Cortex of kidney (tissue), 1 donor: ENCODE measurements at places on chromosomes 6 and 20.

DNA sequence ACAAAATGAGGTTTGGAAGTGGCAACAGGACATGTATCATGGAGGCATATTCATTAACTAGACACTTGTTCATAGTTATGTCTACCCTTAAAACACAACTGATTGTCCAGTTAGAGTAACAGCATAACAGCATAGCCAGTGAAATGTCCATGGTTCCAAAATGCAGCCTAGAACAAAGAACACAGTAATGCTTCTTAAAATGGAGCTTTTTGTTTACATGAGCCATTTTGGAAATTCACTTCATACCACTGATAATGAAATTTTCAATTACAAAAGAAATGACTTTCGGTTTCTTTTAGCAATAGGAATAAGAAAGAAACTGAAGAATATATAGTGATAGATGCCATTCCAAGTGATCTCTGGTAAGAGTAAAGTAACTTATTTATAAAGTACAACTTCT lies 111.1 kb upstream of the DST start:
- DNase-seq, result no peak

DNA sequence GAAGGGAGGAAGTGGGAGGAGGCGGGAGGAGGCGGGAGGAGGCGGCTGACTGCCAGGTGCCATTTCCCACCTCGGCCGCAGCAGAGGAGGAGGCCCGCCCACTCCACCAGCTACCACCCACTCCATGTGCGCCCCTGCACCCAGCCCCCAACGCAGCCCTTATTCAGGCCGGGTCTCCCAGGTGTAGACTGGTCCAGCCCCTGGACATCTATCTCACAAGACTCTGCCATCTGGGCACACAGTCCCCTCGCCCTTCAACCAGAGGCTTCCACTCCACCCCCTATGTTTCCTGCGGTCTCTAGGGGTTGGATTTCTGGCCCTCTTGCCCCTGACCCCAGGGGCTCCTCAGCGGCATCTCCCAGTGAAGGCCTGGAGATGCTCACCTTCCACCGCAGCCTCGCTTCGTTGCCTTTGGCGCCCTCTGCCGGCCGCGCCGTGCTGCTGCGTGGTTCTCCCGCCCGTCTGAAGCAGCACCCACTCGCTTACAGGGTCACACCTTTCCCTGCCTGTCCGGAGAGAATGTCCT lies 32.6 kb upstream of the FAM83D start:
- no peak for DNase-seq

- no peak for DNase-seq
Observed at GRCh38 chr6:27631609-27631916, 158.7 kb upstream of the ZNF184 start.

GRCh38 chr6:39333644-39334438 lies 11.3 kb upstream of the KCNK16 start:
- DNase-seq, result no peak

DNA sequence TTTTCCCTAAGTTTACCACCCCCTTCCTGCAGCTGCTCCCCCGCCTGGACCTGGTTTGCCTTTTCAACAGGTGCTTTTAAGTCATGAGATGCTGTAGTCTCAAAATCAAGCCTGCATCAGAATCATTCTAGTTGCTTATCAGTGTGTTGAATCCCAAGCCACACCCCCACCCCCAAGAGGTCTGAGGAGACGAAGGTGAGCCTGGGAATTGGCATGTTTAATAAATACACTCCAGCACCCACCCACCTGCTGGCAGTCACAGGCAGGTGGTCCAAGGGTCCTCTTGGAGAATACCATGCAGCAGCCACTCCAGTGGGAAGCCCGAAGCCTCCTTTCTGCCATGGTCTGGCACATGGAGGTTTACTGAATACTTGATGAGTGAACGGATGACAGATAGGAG lies 1.1 kb upstream of the ADIG start:
- no peak for DNase-seq

GRCh38 chr6:22101163-22101562 lies 195.7 kb downstream of the PRL start:
- no peak for DNase-seq

- DNase-seq, result no peak
Observed at GRCh38 chr20:5195655-5196054, 68.8 kb downstream of the CDS2 start.

DNA sequence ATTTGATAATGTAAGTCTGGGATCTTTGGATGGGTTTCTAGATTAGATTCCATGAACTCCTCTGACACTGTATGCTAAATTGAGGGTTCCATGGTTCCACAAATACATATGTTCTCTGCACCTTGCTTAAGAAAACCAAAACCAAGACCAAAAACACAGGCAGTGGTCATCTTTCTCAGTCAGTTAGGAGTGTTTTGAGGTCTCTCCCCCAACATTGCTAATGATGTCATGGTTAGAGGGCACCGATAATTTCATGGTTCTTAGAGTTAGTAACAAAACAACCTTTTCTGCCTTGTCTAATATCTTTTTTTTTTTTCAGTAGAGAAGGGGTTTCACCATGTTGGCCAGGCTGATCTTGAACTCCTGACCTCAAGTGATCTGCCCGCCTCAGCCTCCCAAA lies 44.5 kb downstream of the ARID1B start:
- DNase-seq, result no peak

- DNase-seq, result no peak
Observed at GRCh38 chr6:3456898-3457709, at the start of gene SLC22A23. SLC22A23 (minus strand) TSS chr6:3457050; CDS start chr6:3456559, 491 bp downstream.

DNA sequence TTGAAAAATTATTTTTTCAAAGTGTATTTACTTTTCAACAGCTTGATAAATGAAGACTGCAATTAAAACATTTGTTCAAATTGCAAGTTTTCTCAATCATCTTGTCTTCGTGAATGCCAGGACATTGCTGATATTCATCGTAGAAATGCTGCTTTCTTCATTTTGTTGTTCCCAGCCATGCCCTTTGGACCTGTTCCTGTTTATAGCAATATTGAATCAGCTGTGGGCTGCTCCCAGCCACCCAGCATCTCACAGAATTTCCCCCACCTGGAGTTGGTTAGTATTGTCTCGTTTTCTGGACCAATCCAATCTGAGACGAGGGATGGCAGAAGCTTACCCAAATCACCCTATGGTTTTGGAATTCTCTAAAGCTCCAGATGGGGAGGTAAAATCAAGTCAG lies 40.8 kb downstream of the SLC22A2 start:
- no peak for DNase-seq

DNA sequence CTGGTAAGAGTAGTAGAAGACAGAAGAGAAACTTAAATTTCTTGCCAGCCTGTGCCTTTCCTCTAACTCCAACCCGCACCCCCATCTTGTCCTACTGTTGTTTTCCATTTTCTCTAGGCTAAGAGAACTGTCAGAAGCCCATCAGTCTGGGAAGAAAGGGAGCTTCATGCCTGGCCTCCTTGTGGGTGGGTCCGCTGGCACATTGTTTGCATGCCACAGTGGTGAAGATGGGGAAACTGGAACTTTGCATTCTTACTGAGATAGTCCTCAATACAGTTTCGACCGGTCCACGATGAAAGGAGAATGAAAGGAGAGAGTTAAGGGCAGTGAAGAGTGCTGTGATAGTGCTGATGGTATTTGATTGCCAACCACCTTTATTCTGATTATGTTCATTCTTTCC lies 103.1 kb downstream of the TCP11 start:
- no peak for DNase-seq

- DNase-seq, result no peak
Observed at GRCh38 chr20:19435821-19436220, 223.4 kb downstream of the SLC24A3 start.

DNA sequence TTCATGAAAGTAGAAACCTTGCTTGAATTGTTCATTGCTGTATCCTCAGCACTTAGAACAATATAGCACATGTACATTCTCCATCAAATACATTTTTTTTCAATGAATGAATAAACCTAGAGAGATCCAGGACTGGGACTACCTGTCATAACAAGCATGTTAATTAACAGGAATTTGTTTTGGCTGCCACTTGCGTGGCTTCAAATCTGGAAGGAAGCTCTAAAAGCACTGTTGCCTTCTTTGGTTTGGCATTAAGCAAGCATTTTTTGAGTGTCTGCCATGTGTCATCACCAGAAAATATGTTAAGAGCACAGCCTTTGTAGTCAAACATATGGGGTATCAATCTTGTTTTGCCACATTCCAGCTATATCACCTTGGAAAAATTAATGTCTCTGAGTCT lies 131.9 kb upstream of the BACH2 start:
- no peak for DNase-seq

- no peak for DNase-seq
Observed at GRCh38 chr6:167761794-167762258, 64.9 kb upstream of the AFDN start.

GRCh38 chr6:8069631-8070284 lies 5.6 kb upstream of the BLOC1S5 start:
- DNase-seq, result no peak

- no peak for DNase-seq
Observed at GRCh38 chr6:167098825-167099225, 24.1 kb upstream of the CCR6 start.

DNA sequence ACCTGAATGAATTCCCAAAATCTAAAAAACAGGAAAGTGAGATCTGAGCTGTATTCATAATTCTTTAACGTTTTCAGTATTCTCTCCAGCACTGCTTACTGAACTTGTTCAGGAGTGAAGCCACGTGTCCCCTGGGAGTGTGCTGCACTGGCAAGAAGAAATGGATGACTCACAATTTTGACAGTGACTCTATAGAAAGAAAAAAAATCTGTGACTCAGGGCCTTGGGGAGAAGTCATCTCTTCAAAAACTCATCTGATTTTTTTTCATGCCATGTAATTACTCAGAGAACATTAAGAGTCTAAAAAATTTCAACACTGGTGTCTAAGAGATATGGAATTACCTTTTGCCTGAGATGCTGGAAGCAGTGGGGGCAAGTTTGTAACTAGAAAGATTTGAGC lies 39.7 kb downstream of the ANKEF1 start:
- no peak for DNase-seq

DNA sequence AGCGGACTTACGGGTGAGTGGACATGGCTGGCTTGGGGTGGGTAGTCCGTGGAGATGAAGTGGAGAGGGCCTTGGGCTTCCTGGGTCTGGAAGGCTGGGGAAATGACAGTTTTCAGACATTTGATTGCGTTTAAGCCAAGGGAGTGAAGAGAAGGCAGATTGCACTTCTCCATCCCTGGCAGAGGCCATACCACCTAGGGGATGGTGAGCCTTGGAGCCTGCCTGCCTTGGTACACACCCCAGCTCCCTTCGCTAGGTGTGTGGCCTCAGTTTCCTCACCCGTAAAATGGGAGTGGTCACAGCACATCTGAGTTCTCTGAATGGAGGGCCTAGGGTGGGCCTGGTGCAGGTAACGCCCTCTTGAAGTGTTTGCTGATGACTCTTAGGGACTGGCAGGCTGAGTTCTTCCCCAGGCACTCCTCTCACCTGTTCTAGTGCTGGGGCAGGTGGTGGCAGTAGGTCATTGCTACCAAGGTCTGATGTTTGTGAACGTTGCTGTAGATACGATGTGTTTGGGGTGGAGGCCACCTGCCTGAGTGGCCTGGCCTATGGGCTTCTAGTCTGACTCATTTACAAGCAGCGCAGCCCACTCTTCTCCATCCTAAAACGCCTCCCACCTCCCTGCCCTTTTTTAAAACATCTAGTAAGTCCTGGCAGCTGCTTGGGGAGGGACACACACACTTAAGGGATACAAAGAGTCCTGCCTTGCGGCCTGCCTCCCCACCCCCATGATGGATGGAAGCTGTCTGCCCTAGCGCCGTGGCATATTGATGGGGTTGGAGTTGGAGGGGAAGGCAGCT lies 2.3 kb downstream of the RBM38 start:
- DNase-seq, result no peak
